ENCODE measurements at places on chromosomes 13 and 19.

DNA sequence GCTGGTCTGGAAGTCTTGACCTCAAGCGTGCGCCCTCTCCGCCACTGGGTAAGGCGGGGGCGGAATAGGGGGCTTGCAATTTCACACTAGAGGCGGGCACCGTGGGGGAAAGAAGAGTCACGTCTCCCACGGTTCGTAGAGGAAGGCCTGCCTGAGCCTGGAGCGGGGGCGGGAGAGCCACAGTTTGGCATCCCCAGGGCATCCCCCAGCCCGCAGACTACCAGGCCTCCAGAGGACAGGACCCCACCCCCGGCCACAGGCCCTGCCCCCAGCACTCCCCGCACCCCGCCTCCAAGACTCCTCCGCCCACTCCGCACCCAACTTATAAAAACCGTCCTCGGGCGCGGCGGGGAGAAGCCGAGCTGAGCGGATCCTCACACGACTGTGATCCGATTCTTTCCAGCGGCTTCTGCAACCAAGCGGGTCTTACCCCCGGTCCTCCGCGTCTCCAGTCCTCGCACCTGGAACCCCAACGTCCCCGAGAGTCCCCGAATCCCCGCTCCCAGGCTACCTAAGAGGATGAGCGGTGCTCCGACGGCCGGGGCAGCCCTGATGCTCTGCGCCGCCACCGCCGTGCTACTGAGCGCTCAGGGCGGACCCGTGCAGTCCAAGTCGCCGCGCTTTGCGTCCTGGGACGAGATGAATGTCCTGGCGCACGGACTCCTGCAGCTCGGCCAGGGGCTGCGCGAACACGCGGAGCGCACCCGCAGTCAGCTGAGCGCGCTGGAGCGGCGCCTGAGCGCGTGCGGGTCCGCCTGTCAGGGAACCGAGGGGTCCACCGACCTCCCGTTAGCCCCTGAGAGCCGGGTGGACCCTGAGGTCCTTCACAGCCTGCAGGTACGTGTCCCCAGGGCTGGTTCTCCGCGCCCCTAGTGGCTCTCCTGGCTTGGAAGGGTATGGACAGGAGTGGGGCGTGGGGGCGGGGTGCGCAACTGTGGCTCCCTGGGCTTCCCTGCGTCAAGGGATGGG lies at the start of gene ANGPTL4:
TSS of gene ANGPTL4 (plus strand) at position 353 of the 969 bp plus-strand sequence. CDS start at position 520, 167 bp downstream.
- peak; percentile 52 for DNase-seq

DNA sequence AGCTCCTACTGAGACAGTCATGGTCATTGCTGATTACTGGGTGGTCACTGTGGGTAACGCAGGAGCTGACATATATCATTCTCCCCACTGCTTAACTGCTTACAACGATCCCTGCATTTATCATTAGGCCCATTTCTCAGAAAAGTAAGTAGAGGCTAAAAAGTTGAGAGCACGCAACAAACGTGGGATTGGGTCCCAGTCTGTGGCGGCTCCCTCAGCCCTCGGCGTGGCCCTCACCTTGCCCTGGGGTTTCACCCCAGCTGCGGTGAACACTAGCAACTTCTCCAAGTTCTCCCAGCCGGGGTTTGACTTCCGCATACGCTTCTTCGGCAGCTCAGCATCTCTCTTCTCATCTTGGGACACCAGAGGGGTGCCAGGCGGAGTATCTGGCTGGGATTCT lies 2.5 kb downstream of the PNKP start:
- no peak for DNase-seq

GRCh38 chr19:58561373-58562121 lies 3.1 kb upstream of the UBE2M start:
- DNase-seq = no peak

- no peak for DNase-seq
These were observed 36.0 kb upstream of the SLC7A10 start for GRCh38 chr19:33261511-33262189.

DNA sequence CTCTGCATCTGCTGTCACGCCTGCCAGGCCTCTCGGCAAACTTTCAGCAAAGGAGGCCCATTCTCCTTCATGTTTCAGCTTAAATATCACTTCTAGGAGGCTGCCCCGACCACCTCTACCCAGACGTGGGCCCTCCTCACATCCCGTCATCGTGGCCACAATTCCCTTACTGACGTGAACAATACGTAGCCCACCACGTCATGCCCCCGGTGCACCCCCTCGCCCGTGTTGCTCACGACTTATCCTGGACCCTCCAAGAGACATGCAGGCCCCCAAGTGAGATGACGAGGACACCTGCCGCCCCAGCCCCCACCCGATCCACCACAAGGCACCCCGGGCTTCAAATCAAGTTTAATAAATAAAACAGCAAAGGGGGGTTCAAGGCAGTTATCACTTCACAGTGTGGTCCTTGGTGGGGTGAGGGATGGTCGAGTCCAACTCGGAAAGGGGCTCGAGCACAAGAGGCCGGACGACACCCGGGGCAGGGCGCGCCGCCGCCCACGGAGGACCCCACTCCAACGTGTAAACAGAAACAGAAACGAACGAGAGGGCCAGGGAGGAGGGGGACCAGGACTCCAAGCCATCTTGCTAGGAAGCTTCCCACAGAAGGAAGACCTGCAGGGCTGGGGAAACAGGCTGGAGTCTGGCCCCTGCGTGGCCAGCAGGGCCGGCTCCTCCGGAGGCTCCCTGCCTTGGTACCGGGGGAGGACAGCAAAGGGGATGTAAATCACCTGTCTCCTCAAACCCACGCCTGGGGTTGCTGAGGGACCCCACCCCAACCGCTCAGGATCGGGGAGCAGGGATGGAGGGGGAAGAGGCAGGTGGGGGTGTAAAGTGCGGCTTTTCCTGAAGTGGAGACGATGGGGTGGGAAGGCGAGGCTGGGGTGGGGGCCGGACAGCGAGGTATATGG lies 14.3 kb upstream of the PLPP2 start:
- DNase-seq = no peak

DNA sequence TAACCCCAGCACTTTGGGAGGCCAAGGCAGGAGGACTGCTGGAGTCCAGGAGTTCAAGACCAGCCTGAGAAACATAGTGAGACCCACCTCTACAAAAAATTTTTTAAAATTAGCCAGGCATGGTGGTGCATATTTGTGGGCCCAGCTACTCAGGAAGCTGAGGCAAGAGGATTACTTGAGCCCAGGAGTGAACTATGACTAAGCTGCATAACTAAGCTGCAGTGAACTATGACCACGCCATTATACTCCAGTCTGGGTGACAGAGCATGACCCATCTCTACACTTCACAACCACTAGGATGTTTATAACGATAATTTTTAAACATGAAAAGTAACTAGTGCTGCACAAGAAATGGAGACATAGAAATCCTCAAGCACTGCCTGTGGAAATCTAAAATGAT lies 352.7 kb upstream of the SGCG start:
- no peak for DNase-seq

DNA sequence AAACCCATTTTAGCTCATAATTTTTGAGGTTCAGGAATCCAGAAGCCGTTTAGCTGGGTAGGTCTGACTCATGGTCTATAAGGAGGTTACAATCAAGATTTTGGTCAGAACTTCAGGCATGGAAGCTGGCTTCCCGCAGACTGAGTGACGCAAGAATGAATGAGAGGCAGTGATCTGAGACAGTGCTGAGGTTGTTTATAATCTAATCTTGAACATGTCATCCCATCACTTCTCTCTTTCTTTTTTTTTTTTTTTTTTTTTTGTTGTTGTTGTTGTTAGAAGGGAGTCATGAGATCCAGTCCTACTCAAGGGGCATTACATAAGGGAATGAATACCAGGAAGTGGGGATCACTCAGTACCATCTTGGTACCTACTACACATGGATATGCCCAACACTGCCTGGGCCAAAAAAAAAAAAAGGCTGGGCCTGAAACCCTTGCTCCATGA lies 217.4 kb downstream of the DLEU7 start:
- DNase-seq = no peak

DNA sequence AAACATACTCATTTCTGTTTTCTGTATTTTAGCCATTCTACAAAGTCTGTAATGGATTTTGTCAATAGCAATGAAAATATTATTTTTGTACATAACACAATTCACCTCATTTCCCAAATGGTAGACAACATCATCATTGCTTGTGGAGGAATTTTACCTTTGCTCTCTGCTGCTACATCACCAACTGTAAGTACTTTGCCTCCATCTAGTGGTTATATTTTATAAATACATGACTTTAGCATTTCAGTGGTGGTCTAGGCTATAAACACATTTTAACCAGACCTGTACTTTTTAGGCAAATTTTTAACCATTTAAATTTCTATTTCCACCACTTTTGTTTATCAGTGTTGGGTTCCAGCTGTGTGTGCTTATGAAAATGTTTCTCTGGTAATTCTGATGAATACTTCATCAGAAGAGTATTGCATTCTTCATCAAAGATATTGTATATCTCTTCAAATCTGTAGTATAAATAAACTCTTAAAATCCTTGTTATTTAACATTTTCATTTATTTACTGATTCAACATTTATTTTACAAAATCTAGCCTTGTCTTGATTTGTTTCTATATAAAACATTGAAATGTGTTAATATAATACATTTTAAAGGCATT lies 222.4 kb downstream of the NBEA start:
- DNase-seq = peak; percentile 29

DNA sequence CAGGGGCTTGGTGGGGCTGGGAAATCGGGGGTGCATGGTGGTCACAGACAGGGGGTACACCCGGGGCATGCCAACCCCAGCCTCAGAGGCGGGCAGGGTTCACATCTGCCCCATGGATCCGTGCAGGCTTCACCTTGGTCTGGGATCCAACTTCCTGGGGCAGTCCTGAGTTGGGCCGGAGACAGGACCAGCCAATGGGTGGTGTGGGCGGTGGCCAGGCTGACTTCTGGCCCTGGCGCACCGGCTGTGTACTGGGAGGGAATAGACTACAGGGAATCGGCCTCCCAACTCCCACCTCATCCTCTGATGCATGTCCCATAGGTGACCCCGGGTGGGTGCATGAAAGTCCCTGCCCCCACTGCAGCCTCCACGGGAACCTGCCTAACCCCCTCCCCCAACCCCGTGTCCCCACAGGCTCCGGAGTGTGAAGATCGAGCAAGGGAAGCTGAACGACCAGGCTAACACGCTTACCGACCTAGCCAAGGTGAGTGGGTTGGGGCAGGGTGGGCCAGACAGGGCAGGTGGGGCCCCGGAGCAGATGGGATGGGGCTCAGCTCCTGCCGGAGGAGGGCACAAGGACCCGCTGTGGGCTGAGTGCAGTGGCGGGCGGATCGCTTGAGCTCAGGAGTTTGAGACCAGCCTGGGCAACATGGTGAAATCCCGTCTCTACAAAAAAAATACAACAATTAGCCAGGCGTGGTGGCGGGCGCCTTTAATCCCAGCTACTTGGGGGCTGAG lies 14.7 kb upstream of the ARRDC2 start:
- DNase-seq = no peak

DNA sequence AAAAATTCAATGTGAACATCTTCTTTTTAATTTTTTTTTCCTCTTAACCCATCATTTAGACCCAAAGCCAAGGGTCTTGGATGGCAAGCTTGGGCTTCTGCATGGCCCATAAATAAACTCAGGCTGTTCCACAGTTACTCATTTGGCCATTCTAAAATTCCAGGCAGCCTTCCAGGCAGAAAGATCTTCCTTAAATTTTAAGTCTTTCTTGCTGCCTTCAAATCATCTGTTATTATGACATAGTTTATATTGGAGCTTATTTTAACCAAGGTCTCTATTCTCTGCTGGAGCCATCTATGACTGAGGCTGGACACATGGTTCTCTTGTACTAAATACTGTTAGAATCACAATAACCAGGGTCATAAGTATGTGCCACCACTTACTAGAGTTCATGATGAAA lies 317.3 kb upstream of the MAB21L1 start:
- no peak for DNase-seq

- DNase-seq = peak; percentile 62
These were observed 55.4 kb downstream of the SACS start for GRCh38 chr13:23377983-23378632.

- no peak for DNase-seq
These were observed 21.6 kb upstream of the SPRY2 start for GRCh38 chr13:80362481-80362880.

GRCh38 chr19:41597600-41598041 lies 21.7 kb downstream of the CEACAM21 start:
- peak; percentile 84 for DNase-seq

GRCh38 chr19:41249707-41250423 lies 14.3 kb upstream of the HNRNPUL1 start:
- no peak for DNase-seq

GRCh38 chr13:50531917-50532899 lies 311.3 kb downstream of the DLEU7 start:
- DNase-seq = peak; percentile 35

GRCh38 chr19:19493841-19494546 lies 21.4 kb downstream of the TSSK6 start:
- DNase-seq = no peak

Data from CD4-positive, alpha-beta T cell treated with Interleukin-10 for 1 hour (primary cell).